ENCODE measurements at places on chromosomes 7 and 10. TPM values are rescaled to one million over a fixed set of nuclear protein-coding genes. Genes with fewer than 3 reads are reported as not detected.

GPR15LG gene
- total RNA-seq, result not detected

MSMB gene
- not detected for total RNA-seq

SPDYE3 gene
- not detected for total RNA-seq

MBL2 gene
- total RNA-seq, result not detected

FGFBP3 gene
- total RNA-seq, result 21.7 TPM

Measured in diencephalon (tissue), 1 donor.